SJSA1 (cell line): ENCODE measurements at places on chromosomes 1 and 21. TPM values are rescaled to one million over a fixed set of nuclear protein-coding genes. Genes with fewer than 3 reads are reported as not detected.

RASSF5 gene
- total RNA-seq, result 2.7 and 3.3 TPM in 2 replicates

TRIM62 gene
- total RNA-seq, result 4.1 and 6.2 TPM in 2 replicates

DNA sequence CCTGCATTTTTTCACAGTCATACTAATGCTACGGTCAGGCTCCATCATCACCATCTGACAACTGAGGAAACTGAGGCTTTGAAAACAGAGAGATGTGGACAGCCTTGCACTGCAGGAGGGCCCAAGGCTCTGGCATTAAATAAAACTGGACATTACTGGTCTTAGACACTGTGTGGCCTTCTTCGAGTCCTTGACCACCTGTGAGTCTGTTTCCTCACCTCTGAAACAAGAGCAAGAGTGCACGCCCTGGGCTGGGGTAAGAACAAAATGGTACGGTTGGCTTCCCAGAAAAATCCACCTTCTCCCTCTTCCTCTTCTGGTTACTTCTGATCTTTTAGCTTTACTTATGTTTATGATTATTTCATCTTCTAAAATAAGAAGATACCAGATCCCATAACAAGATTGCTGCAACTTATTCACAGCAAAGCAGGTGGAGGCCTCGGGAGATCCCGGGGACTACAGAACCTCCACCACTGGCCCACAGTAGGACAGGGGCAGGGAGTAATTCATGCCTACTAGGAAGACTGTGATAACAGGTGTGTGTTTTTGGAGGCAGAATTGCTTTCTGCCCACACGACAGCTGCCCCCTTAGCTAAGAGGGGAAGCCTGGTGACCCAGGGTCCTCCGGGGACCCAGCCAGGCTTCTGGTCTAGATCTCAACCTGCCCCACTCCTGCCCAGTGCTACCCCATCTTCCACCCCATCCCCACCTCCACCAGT is 156.4 kb upstream of the EDN2 start:
- no peaks in the 10 kb centered on the region for H3K27me3 ChIP-seq
- H3K36me3 ChIP-seq, result no peaks in the 10 kb centered on the region
- H3K4me1 ChIP-seq, result peaks cover 14% of the 10 kb centered on the region
- H3K27ac ChIP-seq, result no peak overlapping the region

DNA sequence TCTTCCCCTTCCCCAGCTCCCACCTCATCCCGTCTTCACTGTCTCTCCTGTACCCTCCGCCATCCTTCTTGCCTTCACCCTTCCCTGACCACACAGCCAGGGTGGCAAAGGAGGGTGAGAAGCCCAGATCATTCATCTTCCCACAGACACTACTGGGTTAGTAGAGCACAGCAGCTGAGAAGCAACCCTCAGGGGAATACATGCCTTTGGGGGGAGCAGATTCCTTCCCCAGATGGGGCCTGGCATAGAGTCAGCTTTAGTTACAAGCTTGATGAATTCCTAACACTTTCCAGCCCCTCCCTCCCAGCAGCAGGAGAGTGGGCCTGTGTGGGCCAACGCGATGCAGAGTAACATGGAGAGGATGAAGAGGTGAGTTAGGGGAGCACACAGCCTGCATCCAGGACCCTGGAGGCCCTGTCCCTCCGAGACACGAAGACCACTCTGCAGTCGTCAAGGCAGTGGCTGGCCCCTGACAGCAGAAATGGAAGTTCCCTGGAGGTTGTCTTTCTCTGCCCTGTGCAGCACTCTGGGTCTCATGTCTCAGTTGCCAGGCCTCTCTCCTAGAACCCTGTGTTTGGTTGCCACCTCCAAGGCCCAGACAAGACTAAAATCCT is 8.8 kb upstream of the BTG2 start:
- H3K27ac ChIP-seq, result no peak overlapping the region
- no peaks in the 10 kb centered on the region for H3K36me3 ChIP-seq
- no peaks in the 10 kb centered on the region for H3K4me1 ChIP-seq
- no peak overlapping the region for H3K4me3 ChIP-seq
- 0 out of 2 replicates have a peak, but pooled peaks cover 6% of the 10 kb centered on the region for H3K27me3 ChIP-seq
- no peak for DNase-seq

GRCh38 chr1:2607641-2608091 is 21.1 kb downstream of the PRXL2B start:
- H3K4me3 ChIP-seq, result no peak overlapping the region
- H3K27ac ChIP-seq, result no peak overlapping the region
- no peaks in the 10 kb centered on the region for H3K36me3 ChIP-seq
- no peaks in the 10 kb centered on the region for H3K4me1 ChIP-seq
- DNase-seq, result no peak

- peak; percentile 97 for DNase-seq
- H3K27me3 ChIP-seq, result no peaks in the 10 kb centered on the region
- H3K27ac ChIP-seq, result peak overlapping the region; percentile 73
- H3K4me1 ChIP-seq, result peaks cover 27% of the 10 kb centered on the region
- no peak overlapping the region for H3K4me3 ChIP-seq
Measured at GRCh38 chr1:234997201-234997895, 131.3 kb downstream of the TOMM20 start.

ARHGEF16 gene
- total RNA-seq, result 34.9 and 46.6 TPM in 2 replicates
